ENCODE measurements at places on chromosomes 1 and 21. TPM values are rescaled to one million over a fixed set of nuclear protein-coding genes. Genes with fewer than 3 reads are reported as not detected.

The OR2T29 gene
- polyA plus RNA-seq: not detected

The RXRG gene
- polyA plus RNA-seq: not detected

The SHISA4 gene
- polyA plus RNA-seq: 42.1 TPM

DNA sequence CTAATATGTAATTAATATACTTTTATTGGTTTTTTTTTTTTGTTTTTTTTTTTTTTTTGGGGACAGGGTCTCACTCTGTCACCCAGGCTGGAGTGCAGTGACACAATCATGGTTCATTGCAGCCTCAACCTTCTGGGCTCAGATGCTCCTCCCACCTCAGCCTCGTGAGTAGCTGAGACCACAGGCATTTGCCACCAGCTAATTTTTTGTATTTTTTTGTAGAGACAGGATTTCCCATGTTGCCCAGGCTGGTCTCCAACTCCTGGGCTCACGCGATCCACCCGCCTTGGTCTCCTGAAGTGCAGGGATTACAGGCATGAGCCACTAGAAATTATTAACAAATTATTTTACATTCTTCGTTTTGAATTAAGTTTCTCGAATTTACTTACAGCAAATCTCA lies 16.8 kb upstream of the POGZ start:
- H3K36me3 ChIP-seq: no peaks in the 10 kb centered on the region
- H3K27ac ChIP-seq: no peak overlapping the region
- no peaks in the 10 kb centered on the region for H3K27me3 ChIP-seq
- H3K4me3 ChIP-seq: no peak overlapping the region
- DNase-seq: no peak
- no peaks in the 10 kb centered on the region for H3K4me1 ChIP-seq

DNA sequence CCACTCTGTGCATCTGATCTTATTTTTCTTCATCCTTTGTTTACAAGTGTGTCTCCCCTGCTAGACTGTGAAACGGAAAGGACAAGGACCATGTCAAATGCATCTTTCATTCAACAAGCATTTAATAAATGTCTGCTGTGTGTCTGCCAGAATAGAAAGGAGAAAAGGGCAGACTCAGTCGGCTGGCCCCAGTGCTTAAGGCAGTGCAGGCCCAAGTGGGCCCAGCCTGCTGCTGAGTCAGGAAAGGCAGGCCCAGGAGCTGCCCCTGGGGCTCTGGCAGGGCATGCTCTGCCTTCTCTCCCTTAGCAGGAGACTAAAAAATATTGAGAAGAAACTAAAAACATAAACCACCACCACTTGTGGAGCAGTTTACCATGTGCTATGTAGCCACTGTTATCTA lies 38.1 kb downstream of the PLEKHA6 start:
- H3K4me3 ChIP-seq: no peak overlapping the region
- H3K27ac ChIP-seq: peak overlapping the region; percentile 89
- DNase-seq: peak; percentile 46
- H3K27me3 ChIP-seq: peaks cover 9% of the 10 kb centered on the region
- H3K4me1 ChIP-seq: peaks cover 53% of the 10 kb centered on the region
- no peaks in the 10 kb centered on the region for H3K36me3 ChIP-seq

DNA sequence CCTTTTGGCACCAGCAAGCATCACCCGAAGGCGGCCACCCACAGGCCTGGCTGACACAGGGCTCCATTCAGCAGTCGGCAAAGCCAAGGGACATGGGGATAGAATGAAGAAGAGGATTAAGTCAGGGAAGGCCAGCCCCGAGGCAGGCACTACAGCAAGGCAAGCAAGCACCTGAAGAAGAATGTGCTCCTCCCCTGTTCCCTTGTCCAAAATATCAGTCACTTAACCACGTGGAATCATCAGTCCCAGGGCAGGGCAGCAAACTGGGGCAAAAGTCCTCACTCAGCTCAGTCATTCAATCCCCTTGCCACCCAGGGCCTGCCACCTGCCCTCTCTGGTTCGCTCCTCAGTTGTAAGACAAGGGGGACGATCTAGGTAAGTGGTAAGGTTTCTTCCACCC lies 9.3 kb downstream of the KANK4 start:
- H3K27ac ChIP-seq: no peak overlapping the region
- H3K4me1 ChIP-seq: no peaks in the 10 kb centered on the region
- H3K27me3 ChIP-seq: no peaks in the 10 kb centered on the region
- no peak overlapping the region for H3K4me3 ChIP-seq
- DNase-seq: no peak
- no peaks in the 10 kb centered on the region for H3K36me3 ChIP-seq

DNA sequence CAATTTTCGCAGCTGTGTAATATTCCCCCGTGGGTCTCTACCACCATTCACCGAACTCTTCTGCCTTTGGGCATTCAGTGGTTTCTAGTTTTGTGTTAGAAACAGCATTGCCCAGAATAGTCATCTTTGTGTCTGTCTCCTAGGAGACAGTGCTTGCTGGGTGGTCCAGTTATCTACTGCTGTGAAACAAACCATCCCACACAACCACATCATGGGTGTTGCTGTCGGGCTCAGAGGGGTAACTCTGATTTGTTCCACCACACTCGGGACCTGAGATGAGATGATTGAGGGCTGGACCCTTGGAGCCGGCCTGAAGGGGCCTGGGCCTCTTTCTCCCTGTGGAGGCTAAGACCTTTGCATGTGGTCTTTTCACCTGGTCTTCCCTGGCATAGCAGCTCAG lies 427.2 kb upstream of the VAMP3 start:
- H3K4me1 ChIP-seq: peaks cover 36% of the 10 kb centered on the region
- no peak overlapping the region for H3K27ac ChIP-seq
- no peaks in the 10 kb centered on the region for H3K27me3 ChIP-seq
- DNase-seq: no peak
- no peaks in the 10 kb centered on the region for H3K36me3 ChIP-seq

DNA sequence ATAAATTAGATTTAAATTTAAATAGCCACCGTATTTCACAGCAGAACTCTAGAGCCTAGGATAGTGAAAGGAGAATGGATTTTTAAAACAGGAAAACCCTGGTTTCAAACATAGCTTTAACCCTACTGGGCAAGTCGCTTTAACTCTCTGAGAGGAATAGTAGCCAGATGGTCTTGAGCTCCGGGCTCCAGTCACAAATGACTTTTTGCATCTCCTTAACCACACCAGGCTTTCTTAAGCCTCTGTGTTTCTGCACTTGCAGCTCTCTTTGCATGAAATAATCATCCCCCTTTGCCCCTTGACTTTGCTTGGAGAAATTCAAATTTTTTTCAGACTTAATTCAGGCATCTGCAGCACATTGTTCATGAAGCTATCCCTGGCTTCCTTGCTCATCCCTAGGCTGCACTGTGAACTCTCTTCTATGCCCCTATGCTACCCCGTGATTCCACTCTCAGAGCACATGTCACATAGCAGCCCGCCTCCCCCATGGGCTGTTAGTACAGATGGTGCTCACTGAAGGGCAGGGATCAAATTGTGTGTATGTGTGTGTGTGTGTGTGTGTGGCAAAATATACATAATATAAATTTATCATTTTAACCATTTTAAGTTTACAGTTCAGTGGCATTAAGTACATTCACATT lies 68.8 kb upstream of the DAB1 start:
- no peak overlapping the region for H3K27ac ChIP-seq
- no peak overlapping the region for H3K4me3 ChIP-seq
- no peaks in the 10 kb centered on the region for H3K27me3 ChIP-seq
- H3K36me3 ChIP-seq: no peaks in the 10 kb centered on the region

DNA sequence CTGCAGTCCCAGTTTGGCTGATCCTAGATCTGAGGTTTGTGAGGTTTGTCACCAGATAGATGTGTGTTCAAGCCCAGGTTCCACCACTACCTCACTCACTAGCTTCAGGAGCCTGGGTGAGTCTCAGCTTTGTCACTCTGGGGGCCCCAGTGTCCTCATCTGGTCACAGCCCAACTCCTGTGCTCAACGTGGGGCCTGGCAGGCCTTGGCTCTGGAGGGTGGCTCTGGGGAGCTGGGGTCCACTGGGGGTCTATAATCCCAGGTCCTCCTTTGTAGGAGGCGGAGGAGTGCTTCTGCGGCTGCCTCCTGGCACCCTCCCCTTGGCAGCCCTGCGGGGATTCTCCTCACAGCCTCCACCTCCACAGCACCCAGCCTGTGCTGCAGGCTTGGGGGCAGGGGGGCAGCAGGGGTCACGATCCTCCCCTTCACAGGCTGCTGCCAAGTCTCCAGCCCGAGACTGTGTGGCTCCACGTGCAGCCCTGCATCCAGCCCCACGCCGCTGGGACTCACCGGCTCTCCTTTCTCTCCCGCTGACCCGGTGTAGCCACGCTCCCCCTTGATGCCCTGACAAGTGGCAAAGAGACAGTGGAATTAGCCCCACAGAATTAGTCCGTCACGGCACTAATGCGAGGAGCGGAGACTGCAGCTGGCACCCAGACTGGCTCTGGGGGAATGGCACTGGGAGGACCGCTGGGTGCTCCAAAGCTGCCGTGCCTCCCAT lies 22.5 kb upstream of the PEF1 start:
- DNase-seq: no peak
- no peaks in the 10 kb centered on the region for H3K36me3 ChIP-seq
- no peak overlapping the region for H3K4me3 ChIP-seq
- no peaks in the 10 kb centered on the region for H3K27me3 ChIP-seq

DNA sequence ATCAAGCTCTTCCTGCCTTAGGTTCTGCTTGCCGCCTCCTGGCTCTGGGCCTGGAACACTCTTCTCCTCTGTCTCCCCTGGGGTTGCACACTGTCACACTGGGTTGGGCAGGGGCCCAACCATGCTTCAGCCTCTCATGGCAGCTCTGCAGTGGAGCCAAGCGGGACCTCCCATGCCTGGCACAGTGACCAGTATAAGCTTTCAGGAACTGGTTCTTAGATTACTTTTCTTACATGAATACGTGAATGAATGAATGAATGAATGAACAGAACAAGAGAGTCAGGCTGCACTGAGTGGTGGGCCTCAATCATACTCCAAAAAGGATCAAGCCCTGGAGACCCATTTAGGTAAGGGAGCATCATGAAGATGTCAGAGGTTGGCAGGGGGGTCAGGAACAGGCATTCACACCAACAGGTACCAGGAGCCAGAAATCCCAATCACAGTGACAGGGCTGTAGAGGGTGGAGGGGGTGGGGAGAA lies 30.8 kb upstream of the TMEM125 start:
- no peak for DNase-seq
- H3K27ac ChIP-seq: no peak overlapping the region
- no peak overlapping the region for H3K4me3 ChIP-seq
- H3K4me1 ChIP-seq: peaks cover 6% of the 10 kb centered on the region

DNA sequence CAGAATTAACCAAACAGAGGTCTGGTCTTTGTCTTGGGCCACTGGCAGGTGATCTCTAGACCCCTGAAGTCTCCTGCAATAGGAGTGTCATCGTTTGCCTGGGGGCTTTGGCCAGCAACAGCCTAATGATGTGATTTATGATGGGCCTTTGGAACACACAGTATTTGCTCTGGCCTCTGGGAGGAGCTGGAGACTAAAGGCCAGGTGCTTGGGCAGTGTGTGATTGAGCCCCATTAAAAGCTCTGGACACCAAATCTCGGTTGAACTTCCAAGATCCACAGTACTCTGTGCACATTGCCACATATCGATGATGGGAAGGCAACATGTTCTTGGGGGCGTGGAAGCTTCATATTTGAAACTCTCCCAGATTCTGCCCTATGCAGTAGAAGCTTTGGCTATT lies 32.0 kb upstream of the TLR5 start:
- peaks cover 7% of the 10 kb centered on the region for H3K27me3 ChIP-seq
- no peak for DNase-seq
- H3K4me3 ChIP-seq: no peak overlapping the region
- no peaks in the 10 kb centered on the region for H3K36me3 ChIP-seq
- H3K27ac ChIP-seq: no peak overlapping the region

DNA sequence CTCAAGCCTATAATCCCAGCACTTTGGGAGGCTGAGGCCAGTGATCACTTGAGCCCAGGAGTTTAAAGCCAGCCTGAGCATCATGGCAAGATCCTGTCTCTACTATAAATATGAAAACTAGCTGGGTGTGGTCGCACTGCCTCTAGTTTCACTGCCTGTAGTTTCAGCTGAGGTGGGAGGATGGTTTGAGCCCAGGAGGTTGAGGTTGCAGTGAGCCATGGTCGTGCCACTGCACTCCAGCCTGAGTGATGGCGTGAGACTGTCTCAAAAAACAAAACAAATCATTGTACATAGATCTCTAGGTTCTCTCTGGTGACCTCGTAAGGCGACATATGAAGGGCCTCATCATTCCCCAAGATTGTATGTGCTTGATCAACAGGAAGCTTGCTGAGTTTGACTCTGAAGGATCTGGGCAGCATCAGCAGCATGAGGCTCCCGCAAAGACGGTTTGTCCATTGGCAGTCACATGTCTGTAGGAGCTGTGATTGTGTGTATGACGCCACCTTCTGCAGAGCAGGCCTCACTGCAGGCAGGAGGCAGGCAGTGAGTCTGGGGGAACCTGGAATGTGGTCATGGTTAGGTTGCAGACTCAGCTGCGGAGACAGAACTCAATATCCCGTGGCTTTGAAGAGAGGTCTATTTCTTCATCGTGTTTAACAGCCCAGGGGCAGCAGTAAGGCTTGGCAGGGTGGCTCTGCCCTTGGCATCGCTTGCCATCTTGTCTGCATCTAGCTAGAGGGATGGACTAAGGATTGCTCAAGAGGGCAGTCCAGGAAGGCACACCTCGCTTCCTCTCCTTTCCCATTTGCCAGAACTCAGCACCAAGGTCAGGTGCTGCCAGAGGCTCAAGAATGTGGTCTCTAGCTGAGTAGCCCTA lies 14.0 kb downstream of the ATP5PO start:
- peaks cover 32% of the 10 kb centered on the region for H3K36me3 ChIP-seq
- H3K27ac ChIP-seq: no peak overlapping the region
- no peak overlapping the region for H3K4me3 ChIP-seq
- H3K4me1 ChIP-seq: no peaks in the 10 kb centered on the region
- H3K27me3 ChIP-seq: no peaks in the 10 kb centered on the region

- DNase-seq: no peak
- no peak overlapping the region for H3K27ac ChIP-seq
- H3K4me3 ChIP-seq: no peak overlapping the region
- no peaks in the 10 kb centered on the region for H3K36me3 ChIP-seq
Observed at GRCh38 chr1:244371242-244372141, 80.2 kb downstream of the ADSS2 start.

GRCh38 chr1:88678405-88678804 lies 5.7 kb upstream of the PKN2 start:
- H3K27ac ChIP-seq: no peak overlapping the region
- no peaks in the 10 kb centered on the region for H3K27me3 ChIP-seq
- DNase-seq: no peak
- no peaks in the 10 kb centered on the region for H3K4me1 ChIP-seq

GRCh38 chr1:212004895-212005608 lies 30.3 kb downstream of the INTS7 start:
- no peaks in the 10 kb centered on the region for H3K4me1 ChIP-seq
- no peak overlapping the region for H3K27ac ChIP-seq
- H3K4me3 ChIP-seq: no peak overlapping the region

DNA sequence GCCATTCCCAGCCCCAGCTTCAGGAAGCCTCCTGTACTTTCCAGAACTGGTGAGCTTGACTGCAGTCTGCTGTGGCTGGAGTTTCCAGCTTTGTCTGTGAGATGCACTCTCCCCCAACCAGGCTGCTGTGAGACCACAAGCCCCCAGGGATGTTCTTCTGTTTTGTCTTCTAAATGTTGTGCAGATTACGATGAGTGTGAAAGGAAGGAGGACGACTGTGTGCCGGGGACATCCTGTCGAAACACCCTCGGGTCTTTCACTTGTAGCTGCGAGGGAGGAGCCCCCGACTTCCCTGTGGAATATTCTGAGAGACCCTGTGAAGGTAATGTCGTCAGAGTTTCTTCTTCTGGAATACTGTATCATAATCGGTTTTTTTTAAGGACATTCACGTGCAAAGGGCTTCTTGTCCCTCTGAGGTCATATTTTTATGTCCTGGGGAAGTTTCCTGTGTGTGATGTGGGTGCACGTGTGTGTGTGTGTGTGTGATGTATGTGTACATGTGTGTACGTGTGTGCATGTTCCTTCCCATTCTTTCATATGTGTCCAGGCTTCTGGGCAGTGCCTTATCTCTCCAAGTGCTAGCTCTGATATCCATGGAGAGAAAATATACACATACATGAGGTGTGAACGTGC lies 49.9 kb downstream of the UMODL1 start:
- H3K4me3 ChIP-seq: no peak overlapping the region
- H3K27ac ChIP-seq: no peak overlapping the region
- H3K36me3 ChIP-seq: no peaks in the 10 kb centered on the region
- no peaks in the 10 kb centered on the region for H3K4me1 ChIP-seq
- DNase-seq: no peak
